ENCODE measurements at places on chromosomes 1 and 21.
A peak's percentile ranks its signal among the peaks of the same experiment; 100 is the strongest.

DNA sequence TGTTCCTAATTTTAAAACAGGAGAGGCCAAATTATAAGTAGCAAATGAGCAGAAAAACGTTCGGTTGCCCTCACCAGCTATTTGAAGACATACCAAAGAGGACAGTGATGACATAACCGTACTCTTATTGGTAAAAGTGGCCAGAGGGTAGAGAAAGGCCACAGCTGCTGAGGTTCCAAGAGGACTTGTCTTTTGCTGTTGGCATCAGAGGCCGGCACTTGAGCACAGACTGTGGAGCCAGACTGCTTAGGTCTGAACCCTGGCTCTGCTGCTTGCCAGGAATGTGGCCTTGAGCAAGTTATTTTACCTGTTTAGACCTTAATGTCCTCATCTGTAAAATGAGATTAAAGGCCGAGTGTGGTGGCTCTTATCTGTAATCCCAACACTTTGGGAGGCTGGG lies 14.9 kb downstream of the ETV3L start:
- no peak for DNase-seq

- no peak for DNase-seq
Measured at GRCh38 chr1:109764561-109765482, 1.1 kb upstream of the EPS8L3 start.

DNA sequence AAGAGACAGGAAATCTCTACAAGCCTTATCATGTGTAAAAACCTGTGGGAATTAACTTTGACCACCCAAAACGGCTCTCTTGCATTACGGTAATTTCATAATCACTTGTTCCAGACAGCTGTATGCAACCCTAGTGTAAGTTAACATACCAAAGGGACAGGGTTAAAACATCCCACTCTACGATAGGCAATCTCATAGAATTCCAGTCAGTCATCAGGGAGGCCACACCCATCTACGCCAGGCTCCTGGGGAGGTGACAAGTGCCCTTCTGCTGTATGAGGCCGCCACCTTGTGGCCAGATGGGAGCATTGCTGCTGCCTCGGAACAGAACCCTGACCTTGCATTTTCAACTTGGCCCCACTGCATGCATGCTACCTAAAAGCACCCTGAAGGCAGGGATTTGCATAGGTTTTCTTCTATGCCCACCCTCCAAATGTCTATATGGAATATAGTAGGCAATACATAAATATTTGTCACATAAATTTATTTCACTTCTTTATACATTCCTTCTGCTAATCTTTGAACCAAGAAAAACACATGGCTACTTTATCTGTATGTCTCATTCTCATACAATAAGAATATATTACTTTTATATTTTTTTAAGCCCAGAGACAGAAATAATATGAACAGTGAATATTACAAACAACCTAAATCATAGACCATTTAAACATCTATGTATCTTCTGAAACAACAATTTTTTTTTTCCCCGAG lies 12.6 kb downstream of the HSF2BP start:
- DNase-seq: peak; percentile 95

DNA sequence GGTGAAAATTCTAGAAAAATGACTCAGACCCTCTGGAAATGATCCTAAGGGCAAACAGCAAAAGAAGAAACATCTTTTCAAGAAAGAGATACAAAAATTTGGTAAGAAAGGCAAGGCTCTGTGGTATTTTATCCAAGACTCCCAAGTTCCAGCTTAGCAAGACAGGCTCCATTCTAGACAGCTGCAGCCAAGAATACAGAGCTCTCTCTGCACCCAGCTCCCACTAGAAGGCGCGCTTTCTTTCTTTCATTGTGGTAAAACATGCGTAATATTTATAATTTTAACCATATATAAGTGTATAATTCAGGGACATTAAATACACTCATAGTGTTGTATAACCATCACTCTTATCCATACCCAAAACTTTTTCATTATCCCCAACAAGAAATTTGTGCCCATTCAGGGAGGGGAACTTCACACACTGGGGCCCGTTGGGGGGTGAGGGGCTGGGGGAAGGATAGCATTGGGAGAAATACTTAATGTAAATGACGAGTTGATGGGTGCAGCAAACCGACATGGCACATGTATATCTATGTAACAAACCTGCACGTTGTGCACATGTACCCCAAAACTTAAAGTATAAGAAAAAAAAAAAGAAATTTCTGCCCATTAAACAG lies 2.2 kb upstream of the HFM1 start:
- no peak for DNase-seq

DNA sequence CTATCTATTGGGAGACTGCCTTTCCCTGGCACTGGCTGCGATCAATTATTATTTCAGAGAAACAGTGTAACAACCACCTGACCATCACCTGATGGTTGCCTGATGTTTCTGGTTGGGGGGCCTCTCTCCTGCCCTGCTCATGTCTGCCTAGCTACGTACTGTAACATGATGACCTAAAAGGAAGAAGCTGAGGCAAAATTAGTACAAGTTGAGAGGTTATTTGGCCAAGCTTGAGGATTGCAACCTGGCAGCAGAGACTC lies 58.3 kb downstream of the OLFML3 start:
- DNase-seq: no peak

- DNase-seq: no peak
Measured at GRCh38 chr1:190144650-190145049, 333.0 kb downstream of the BRINP3 start.

- DNase-seq: no peak
Measured at GRCh38 chr1:204169858-204170257, 3.7 kb upstream of the REN start.

- no peak for DNase-seq
Measured at GRCh38 chr21:40671716-40672115, 175.2 kb downstream of the DSCAM start.

- no peak for DNase-seq
Measured at GRCh38 chr1:3670823-3671265, 18.5 kb downstream of the TP73 start.

DNA sequence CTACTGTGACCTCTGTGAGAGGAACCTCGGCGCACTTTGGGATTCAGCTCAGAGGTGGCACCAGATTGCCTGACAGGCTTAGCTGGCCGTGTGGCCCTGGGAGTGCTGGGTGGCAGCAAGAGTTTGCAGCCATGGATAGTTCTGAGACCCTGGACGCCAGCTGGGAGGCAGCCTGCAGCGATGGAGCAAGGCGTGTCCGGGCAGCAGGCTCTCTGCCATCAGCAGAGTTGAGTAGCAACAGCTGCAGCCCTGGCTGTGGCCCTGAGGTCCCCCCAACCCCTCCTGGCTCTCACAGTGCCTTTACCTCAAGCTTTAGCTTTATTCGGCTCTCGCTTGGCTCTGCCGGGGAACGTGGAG lies 67.5 kb downstream of the DISC1 start:
- no peak for DNase-seq

- DNase-seq: peak; percentile 60
Measured at GRCh38 chr1:25810341-25811299, 9.1 kb upstream of the MTFR1L start.

DNA sequence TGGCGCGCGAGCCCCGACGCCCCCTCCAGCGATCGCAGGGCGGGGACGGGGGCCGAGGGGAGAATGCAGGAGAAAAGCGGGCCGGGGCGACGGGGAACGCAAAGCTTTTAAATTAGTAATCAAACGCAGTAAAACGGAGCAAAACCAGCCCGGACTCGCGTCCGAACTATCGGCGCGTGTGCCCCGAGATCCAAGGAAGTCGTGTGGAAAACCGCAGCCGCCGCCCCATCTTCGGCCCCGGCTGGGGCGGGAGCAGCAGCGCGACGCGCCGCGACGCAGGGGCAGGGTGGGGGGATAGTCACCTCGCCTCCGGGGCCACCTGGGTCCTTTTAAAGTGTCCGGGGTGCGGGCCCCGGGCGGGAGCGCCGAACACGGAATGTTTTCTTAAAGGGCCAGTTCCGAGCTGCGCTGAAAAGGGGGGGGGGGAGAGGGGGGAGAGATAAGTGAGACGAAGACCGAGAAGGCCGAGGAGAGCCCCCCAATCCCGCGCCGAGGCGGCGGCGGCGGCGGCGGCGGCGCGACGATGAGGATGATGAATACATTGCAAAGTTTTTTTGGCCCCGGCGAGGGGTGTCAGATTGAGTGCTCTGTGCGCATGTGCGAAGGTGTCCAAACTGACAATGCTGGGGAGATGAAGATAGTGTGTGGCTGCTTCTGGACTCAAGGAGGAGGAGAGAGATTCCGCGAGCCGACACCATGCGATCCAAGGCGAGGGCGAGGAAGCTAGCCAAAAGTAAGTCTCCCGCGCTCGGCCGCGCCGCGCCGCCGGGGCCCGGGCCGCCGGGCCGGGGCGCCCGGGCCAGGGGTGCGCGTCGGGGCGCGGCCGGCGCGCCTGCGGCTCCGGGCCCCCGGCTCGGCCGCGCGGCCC lies at the start of gene PRDM16:
PRDM16 (plus strand) TSS at position 640 of the 868 bp plus-strand sequence; CDS start at position 697, 57 bp downstream.
- peak; percentile 38 for DNase-seq

DNA sequence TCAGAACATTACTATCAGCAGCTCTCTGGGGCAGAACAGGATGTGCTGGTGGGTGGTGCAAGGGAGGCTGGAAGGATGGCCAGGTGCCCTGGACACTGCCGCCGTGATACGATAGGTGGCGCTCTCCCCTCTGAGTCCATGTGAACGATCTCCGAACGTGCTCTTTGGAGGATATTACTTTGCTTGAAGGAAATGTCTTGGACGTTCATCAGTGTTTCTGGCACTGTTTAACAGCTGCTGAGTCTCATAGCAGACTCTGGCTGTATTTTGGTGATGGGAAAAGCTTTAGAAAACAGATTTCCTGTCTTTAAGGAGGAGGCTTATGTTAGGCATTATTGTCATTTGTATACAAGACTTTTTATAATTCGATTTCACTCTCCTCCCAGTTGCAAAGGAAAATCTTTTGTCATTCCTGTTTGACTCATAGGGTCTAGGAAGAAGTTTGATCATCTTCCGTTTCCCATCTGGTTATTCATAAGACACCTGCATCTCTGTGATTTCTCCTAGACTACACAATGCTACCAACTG lies 386.2 kb upstream of the ADGRL2 start:
- DNase-seq: peak; percentile 21

GRCh38 chr1:113780374-113781146 lies 21.3 kb upstream of the PHTF1 start:
- no peak for DNase-seq

GRCh38 chr21:45880097-45881068 lies 101.2 kb upstream of the COL6A1 start:
- DNase-seq: peak; percentile 69
